SJCRH30 (cell line): ENCODE measurements at places on chromosomes 3 and 15. TPM values are rescaled to one million over a fixed set of nuclear protein-coding genes. Genes with fewer than 3 reads are reported as not detected.

The CYP1A2 gene
- not detected in 2 replicates for total RNA-seq

The C3orf49 gene
- total RNA-seq = not detected in 2 replicates

The SEMA5B gene
- total RNA-seq = 0.16 TPM in 1 of 2 replicates, not detected in the other

The BCHE gene
- 107 and 110 TPM in 2 replicates for total RNA-seq

The SPTSSB gene
- total RNA-seq = 0.12 and 0.18 TPM in 2 replicates

The C2CD4B gene
- not detected in 2 replicates for total RNA-seq

The AADAC gene
- total RNA-seq = not detected in 2 replicates

The CA12 gene
- total RNA-seq = 0.57 and 0.94 TPM in 2 replicates

The TM4SF4 gene
- total RNA-seq = not detected in 2 replicates

The ZNF662 gene
- not detected in 2 replicates for total RNA-seq

The MOBP gene
- total RNA-seq = 0.04 TPM in 1 of 2 replicates, not detected in the other

The WWTR1 gene
- total RNA-seq = 48.0 and 49.1 TPM in 2 replicates

The BFSP2 gene
- total RNA-seq = 0.41 TPM in 1 of 2 replicates, not detected in the other

The DUOXA2 gene
- total RNA-seq = not detected in 2 replicates

The CLRN1 gene
- not detected in 2 replicates for total RNA-seq

The CHDH gene
- 0.41 and 0.42 TPM in 2 replicates for total RNA-seq

The VILL gene
- 0.06 TPM in 1 of 2 replicates, not detected in the other for total RNA-seq

The SNAPC5 gene
- 14.6 and 17.1 TPM in 2 replicates for total RNA-seq

The CCR8 gene
- total RNA-seq = not detected in 2 replicates

The GJD2 gene
- total RNA-seq = not detected in 2 replicates

The GPR62 gene
- total RNA-seq = not detected in 2 replicates

The SLC7A14 gene
- not detected in 2 replicates for total RNA-seq

The ARPIN gene
- 2.4 and 2.8 TPM in 2 replicates for total RNA-seq

The DENND4A gene
- total RNA-seq = 21.1 and 26.4 TPM in 2 replicates

The CHST13 gene
- total RNA-seq = not detected in 2 replicates

The TMCO5A gene
- not detected in 2 replicates for total RNA-seq

The SETD5 gene
- total RNA-seq = 97.5 and 104 TPM in 2 replicates

The STARD9 gene
- 11.0 and 15.2 TPM in 2 replicates for total RNA-seq

The CGGBP1 gene
- 76.4 and 83.6 TPM in 2 replicates for total RNA-seq

The SERPINI2 gene
- total RNA-seq = not detected in 2 replicates
